ENCODE measurements at places on chromosomes 6 and 20.

DNA sequence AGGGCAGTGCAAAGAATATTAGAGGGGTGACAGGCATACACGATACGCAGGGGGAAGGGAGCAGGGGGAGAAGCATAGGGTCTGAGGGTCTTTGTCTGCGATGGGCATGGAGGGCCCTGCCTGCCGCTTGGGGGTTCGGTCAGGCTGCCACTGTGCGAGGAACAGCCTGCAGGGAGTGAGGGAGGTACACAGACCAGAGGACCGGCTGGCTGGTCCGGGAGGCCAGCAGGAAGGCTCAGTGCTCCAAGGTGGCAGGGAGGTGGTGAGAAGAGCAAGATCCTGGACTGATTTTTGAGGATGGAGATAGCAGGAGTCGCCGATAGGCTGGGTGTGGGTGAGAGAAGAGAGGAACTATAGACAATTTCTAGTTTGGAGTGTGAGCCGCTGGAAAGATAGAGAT is 338.4 kb downstream of the ZFAND3 start:
- DNase-seq: no peak

DNA sequence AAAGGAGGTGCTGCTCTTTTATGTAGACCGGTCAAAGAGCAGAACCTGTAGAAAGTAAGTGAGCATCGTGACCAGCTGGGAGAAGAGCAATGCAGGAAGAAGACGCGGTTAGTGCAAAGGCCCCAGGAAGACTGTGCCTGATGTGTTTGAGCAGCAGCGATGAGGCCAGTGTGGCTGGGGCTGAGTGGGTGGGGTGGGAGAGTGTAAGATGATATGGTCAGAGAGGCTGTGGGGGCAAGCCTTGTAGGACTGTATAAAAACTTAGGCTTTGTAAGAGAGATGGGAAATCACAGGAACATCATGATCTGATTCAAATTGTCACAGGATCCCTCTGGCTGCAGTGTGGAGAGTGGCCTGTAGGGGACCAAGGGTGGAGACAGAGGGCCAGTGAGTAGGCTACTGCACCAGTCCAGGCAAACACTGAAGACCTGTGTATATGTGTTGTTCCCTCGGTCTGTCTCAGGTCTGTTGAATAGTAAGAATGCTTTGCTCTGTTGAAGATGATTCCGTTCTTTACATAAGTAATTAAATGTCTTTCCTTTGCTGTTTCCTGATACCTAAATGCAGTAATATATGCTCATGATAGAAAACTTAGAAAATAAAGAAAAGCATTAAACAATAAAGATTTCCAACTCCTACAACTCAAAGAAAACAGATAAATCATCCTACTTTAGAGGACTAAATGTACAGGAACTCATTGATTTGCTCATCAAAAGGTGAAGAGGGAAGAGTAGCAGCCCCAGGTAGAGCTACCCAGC is 23.6 kb upstream of the WFDC2 start:
- no peak for DNase-seq

- DNase-seq: no peak
Measured at GRCh38 chr6:4895971-4896370, 107.9 kb downstream of the RPP40 start.

DNA sequence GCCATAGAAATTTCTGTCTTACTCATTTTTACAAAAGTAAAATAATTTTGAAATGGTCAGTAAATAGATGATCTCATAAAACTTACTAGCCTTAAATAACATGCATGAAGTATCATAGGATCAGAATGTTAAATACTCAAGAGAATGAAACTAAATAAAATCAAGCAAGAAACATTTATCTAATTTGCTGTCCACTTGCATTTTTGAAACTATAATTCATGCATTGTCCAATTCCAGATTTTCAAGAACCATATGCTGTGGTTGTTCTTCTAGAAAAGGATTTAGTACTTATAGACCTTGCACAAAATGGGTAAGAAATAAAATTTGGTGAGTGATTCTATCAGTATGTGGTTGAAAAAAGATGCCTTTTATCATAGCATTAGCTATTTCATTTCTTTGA is 107.0 kb downstream of the STXBP5 start:
- peak; percentile 19 for DNase-seq

- peak; percentile 31 for DNase-seq
Measured at GRCh38 chr6:76697585-76697984, 625.1 kb upstream of the IMPG1 start.

DNA sequence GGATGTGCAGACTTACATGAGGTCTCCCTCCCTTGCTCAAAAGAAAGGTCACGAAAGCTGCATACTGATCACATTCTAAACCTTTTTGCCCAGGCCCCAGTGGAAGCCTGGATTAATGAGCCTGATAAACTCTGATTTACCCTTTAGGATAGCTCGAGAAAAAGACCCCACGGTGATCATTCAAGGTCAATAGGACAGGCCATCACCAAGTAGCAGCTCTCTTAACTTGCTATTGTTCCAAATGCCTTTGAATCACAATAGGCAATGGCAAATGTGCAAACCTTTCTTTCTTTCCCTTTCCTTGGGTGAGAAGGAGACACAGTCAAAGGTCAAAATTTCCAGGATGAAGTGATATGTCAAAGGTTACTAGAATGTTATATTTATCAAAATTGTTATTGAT is 327.3 kb downstream of the HDGFL1 start:
- no peak for DNase-seq

- DNase-seq: peak; percentile 59
Measured at GRCh38 chr6:169092375-169092774, 161.3 kb downstream of the THBS2 start.

- DNase-seq: no peak
Measured at GRCh38 chr6:121663292-121663810, 227.9 kb downstream of the GJA1 start.

GRCh38 chr20:20493701-20494100 is 125.8 kb downstream of the INSM1 start:
- DNase-seq: no peak

GRCh38 chr6:116099036-116099435 is 1.6 kb upstream of the NT5DC1 start:
- DNase-seq: no peak

GRCh38 chr6:108884211-108885059 is 36.2 kb downstream of the ARMC2 start:
- DNase-seq: no peak

- DNase-seq: no peak
Measured at GRCh38 chr6:13813026-13813425, 1.3 kb downstream of the MCUR1 start.
